ENCODE measurements at places on chromosomes 3 and 15. TPM values are rescaled to one million over a fixed set of nuclear protein-coding genes. Genes with fewer than 3 reads are reported as not detected.

DNA sequence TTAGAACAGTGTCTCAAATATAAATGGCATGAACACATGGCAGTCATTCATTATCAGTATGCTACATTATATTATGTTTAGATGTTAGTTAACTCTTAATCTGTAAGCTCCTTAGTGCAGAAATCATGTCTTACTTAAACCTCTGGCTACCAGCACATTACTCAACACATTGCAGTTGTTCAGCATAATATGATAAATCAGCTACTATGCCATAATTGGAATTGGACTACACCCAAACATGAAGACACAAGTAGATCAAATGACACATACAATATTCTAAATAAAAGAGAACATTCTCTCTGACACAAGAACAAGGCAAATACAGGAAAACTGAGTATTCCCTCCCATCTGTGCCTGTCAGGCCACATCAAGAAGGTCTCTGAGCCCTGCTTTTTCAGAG, 116.1 kb downstream of the PCCB start:
- no peak for DNase-seq

DNA sequence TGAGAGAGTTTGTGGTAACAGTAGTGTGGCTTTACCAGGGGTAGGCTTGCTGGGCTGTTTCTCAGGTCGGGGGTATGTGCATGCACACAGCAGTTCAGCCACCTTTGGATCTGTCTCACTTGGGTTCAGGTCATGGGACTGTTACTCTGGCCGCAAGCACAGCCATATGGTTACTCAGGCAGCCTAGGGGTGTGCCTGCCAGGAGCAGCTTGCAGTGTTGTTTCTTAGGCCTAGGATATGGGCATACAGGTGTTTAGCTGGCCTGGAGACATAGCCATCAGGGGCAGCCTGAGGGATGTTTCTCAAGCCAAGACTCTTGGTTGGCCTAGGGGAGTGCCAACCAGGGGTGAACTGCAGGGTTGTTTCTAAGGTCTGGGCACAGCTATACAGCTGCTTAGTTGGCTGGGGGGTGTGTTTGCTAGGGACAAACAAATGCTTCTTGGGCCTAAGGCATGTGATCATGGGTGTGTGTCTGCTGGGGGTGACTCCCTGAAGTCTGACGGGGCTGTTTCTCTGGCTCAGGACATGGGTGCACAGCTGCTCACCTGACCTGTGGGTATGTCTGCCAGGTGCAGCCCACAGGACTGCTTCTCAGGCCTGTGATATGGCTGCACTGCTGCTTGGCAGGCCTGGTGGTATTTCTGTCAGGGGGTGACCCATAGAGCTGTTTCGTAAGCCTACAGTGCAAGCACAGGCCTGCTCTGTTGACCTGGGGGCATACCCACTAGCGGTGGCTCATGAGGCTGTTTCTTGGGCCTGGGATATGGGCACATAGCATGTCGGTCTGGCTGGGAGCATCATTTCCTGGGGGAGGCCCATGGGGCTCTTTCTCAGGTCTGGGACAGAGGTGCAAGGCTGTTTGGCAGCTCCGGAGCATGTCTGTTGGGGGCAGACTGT, 168.0 kb upstream of the THRB start:
- DNase-seq = no peak

- DNase-seq = no peak
Measured at GRCh38 chr3:182697345-182697919, 95.9 kb upstream of the ATP11B start.

GRCh38 chr3:57078635-57079473, 18.4 kb downstream of the SPATA12 start:
- no peak for DNase-seq

The EXD1 gene
- not detected for polyA plus RNA-seq

- no peak for DNase-seq
Measured at GRCh38 chr3:142046320-142047020, 102.9 kb downstream of the TFDP2 start.

DNA sequence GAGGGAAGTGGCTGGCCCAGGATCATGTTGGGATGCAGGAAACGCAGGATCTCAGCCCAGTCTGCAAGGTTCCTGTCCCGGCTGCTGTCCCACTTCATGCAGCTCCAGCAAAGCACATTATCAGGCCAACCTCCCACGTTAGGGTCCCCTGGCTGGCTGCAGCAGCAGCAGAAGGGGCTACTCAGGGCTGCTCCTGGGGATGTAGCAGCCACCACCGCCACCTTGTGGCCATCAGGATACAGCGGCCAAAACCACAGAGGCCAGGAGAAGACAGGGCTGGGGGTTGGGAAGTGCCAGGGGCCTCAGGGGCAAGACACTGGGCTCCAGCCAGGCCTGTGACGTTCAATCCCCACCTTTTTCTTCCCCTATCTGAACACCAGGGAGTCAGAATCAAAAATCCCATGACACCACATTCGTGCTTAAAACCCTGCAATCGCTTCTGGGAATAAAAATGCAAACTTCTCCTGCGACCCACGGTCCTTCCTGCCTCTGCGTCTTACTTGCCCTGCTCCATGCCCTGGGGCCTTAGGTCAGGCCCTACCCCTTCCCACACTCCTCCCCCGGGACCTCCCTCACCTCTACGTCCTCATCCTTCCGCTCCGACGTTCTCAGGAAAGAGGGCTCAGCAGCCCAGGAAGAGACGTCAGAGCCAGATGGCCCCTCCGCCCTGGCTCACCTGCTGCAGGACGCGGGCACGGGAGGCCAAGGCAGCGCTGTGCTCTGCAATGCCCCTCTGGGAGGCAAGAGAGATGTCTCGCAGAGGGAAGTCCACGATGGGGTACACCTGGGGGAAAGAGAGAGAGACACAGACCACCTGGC, 21.5 kb downstream of the SSUH2 start:
- peak; percentile 72 for DNase-seq

DNA sequence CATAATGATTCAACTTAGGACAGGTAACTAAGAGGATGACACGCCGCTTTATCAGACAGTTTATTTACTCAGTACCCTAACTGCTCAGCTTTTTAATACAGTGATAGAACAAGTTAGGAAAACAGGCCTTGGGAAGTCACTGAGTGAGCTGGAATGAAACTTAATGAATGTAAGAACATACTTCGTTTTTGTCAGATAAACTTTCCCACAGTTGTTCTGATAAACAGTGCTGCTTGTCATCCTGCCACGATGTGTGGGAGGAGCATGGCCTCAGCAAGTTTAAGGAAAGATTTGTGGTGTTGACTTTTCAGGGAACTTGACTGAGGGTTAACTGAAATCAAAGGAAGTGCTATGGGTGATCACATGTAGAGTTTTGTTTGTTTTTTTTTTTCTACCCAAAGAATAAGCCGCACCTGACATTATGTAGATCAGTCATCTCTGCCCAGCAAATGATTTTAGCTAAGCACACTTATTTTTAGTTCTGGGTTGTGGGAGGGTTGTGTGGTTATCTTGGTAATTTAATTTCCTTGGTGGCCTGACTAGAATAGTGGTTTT, 5.6 kb upstream of the P2RY14 start:
- DNase-seq = peak; percentile 26

The PRICKLE2 gene
- 17.4 TPM for polyA plus RNA-seq

- no peak for DNase-seq
Measured at GRCh38 chr3:61645148-61645547, 83.8 kb downstream of the PTPRG start.

DNA sequence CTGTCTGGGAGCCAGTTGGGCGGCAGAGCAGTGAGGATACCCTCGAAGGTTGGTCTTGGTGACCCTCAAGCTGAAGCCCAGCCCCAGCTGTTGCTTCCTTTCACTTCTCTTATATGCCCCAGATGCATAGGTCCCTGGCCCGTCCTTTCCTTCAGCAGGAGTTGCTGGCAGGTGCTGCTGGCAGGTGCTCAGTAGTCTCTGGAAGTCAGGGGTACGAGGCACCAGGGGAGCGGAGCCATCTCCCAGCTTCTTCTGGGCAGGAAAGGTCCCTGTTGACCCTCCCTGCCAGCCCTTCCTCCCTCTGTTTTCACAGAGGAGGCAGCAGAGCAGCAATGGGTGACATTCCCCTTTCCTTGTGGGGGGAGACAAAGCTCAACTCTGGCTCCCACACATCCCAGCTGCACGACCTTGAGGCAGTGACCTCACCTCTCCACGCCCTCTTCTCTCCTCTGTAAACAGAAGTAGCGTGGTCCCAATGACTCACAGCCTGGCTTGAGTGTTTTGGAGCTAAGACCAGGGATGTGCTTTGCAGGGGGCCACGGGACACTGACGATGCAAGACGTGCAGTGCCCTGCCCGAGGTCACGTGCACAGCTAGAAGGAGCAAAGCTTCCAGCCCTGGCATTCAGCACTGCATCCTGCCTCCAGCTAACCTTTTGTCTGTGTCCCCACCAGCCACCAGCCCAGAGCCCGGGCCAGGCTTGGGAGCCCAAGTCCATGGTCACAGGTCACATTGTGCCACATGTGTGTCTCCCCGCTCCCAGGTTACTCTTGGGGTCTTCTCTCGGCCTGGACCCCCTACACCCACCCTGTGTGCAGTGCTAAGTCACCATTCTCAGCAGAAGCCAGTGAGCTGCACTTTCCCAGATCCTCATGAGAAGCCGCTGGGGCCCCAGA, 49.7 kb downstream of the SLC6A6 start:
- DNase-seq = no peak

The GOLGA8G gene
- not detected for polyA plus RNA-seq

The C3orf85 gene
- polyA plus RNA-seq = 18.1 TPM

DNA sequence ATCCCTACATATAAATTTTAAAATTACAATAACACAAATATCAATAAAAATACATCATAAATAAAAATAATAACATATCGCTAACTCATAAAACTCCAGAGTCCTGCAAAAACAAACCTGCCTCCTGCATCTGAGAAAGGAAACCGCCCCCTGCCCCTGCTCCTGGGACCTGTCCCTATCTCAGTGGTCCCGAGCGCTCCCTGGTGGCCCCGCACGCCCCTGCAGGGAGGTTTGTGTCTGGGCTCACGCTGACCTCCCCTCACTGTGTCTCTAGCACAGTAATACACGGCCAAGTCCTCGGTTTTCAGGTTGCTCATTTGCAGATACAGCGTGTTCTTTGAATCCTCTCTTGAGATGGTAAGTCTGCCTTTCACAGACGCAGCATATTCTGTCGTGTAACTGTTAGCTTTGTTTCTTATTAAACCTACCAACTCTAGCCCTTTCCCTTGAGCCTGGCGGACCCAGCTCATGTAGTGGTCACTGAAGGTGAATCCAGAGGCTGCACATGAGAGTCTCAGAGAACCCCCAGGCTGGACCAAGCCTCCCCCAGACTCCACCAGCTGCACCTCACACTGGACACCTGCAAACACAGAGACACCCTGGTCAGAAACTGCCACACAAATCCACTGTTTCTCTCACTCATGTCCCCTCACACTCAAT, 554.1 kb downstream of the GOLGA6L6 start:
- no peak for DNase-seq

DNA sequence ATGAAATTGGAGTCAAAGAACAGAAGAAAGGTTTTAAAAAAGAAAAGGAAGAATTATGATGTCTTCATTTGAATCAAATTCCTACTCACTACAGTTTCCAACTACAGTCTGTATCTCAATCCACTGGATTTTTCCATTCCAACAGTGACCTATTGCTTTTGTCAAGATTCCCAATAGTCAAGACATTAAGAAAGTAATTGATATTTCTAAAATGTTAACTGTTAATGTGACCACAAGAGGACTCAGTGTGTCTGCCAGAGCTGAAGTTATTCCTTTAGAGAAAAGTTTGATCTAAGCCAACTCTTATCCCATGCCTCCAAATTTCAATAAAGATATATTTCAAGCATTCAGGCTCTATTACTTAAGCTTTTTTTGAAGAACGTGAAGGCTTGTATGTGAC, 163.2 kb downstream of the CACNA1D start:
- DNase-seq = no peak

The TJP1 gene
- polyA plus RNA-seq = 161 TPM

DNA sequence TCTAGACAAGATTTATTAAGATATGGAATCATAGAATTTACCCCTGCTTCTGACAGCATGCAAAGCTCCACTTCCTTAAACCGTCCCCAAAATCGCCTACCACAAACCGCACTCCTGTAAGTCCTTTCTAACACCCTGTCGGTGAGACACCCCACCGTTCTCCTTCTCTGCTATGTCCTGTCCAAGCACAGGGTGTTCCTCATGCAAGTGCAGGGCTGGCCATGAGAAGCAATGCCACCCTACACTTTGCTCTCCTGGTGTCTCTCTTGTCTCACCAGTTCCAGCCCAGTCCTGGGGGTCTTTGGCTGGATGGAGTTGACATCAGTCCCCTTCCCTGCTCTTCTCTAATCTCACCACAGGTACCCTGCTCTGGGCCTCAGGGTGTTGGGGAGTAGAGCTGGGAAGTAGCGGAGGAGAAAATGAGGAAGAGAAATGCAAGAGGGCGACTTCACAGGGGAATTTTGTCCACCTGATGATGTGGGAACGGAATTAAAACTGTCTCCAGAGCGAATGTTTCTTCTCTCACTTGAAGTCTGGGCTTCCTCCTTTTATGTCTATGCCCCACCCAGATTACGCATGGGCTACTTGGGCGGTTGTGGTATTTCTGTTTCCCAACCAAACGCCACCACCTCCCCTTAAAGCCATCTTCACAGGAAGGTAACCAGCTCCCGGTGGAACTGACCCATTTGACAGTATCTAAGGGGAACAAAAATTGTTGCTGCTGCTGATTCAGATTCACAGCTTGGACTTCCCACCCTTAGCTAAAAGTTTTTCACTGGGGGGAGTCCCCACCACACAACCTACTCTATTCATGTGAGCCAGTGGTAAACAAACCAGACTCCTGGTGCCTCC, 49.9 kb downstream of the CASR start:
- no peak for DNase-seq

DNA sequence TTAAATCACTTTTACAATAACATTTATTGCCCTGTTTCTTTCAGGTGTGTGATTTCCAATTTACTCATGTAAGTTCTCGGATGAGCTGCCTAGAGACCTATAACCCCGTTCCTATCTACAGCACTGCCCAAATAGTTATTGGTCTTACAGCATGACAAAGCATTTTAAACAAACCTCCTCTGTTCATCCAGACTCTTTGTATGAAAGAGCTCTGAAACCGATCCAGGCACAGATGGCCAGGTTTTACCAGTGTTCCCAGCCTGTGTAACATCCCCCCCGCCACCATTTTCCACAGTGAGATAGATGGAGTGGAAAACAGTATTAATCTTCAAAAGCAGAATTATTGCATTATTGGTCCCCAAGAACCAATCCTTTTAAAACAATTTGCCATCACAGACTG, 59.0 kb upstream of the SPTSSB start:
- no peak for DNase-seq

DNA sequence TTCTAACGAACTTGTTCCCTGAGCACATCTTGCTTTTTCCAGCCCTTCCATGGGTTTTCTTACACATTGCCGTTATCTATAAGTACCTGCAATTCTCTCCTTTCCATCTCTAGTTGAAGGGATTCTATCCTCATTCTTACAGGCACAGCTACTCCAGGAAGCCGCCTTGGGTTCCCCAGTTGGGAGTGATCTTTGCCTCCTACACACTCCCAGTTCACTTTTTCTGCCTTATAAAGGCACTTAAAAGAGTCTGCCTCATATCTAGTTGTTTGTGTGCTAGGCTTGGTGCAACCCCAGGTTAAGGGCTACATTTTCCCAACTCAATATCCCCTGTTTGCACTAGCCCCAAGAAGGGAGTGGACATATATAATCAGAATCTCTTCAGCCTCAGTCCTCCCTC, 44.0 kb upstream of the IREB2 start:
- no peak for DNase-seq

- DNase-seq = peak; percentile 89
Measured at GRCh38 chr3:113151461-113152031, 59.8 kb upstream of the BOC start.

GRCh38 chr15:70301396-70301795, 203.7 kb upstream of the TLE3 start:
- no peak for DNase-seq

The TMEM158 gene
- 9.4 TPM for polyA plus RNA-seq

The NECTIN3 gene
- polyA plus RNA-seq = 39.3 TPM

- no peak for DNase-seq
Measured at GRCh38 chr3:78277801-78278200, 1237.9 kb downstream of the ROBO2 start.

Data from right renal pelvis (tissue), 4 donors.